AG09309 (cell line): ENCODE measurements at places on chromosomes 3 and 15.

DNA sequence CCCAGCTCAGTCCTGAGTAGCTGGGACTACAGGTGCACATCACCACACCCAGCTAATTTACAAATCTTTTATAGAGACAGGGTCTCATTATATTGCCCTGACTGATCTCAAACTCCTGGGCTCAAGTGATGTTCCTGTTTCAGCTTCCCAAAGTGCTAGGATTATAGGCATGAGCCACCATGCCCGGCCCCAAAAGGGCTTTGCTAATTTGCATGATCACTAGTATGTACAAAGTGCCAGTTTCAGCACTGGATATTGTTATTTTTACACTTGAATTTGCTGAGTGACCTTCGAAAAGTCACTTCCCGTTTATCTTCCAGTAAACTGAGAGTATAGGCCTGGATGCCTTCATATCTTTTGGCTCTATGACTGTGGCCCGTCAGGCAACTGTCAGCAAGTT, 12.2 kb downstream of the CLN6 start:
- no peak for DNase-seq

DNA sequence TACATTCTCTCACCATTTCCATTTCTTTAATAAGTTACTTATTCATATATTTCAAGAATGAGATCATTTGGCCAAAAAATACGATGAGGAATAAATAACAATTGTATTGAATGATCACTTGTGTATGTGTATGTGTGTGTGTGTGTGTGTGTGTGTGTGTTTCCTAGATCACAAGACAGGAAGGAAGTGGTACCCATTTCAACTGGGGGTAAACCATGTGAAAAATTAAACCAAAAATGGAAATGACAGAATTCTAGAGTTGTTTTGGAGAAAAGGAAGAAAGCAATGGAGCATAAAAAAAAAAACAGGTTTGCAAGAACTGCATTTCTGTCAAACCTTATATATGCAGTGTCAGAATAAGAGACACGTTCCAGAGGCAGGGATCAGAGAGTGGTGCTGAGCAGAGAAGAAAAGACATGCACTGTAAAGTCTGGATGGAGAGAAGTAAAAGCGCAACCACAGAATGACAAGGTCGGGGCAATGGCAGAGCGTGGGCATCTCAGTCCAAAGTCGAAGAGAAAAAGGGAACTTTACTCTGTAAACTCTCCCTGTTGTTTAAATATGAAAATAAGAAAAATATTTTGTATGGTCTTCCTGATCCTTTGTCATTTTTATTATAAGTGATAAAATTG, 75.5 kb downstream of the PEX5L start:
- DNase-seq: no peak

DNA sequence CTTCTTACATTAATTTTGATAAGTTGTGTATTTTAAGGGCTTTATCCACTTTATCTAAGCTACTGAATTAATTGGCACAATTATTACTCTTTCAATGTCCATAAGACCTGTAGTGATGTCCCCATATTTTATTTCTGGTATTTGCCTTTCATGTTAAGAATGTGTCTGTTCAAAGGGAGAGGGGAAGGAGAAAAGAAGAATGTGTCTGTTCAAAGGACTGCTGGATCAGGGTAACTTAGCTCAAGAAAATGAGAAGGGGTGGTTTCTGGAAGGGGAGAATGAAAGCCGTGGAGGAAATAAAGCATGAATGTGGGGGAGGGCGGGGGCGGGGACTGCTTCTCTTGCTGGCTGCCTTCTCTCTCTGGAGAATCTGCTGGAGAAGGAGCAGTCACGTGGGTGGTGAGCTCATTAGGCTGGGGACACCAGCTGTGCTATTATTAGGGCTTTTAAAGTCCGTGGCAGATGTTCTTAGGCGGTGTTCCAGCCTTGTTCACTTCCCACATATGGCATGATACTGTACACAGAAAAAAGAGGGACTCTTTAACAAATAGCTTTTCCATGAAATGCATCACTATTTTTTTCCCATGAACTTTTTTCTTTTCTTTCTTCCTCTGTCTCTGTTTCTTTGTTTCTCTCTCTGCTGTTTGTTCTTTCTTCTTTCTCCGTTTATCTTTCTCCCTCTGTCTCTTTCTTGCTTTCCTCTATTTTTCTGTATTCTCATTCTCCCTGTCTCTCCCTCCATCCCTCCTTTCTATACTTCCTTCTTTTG, 63.7 kb upstream of the ULK4 start:
- DNase-seq: peak; percentile 89

DNA sequence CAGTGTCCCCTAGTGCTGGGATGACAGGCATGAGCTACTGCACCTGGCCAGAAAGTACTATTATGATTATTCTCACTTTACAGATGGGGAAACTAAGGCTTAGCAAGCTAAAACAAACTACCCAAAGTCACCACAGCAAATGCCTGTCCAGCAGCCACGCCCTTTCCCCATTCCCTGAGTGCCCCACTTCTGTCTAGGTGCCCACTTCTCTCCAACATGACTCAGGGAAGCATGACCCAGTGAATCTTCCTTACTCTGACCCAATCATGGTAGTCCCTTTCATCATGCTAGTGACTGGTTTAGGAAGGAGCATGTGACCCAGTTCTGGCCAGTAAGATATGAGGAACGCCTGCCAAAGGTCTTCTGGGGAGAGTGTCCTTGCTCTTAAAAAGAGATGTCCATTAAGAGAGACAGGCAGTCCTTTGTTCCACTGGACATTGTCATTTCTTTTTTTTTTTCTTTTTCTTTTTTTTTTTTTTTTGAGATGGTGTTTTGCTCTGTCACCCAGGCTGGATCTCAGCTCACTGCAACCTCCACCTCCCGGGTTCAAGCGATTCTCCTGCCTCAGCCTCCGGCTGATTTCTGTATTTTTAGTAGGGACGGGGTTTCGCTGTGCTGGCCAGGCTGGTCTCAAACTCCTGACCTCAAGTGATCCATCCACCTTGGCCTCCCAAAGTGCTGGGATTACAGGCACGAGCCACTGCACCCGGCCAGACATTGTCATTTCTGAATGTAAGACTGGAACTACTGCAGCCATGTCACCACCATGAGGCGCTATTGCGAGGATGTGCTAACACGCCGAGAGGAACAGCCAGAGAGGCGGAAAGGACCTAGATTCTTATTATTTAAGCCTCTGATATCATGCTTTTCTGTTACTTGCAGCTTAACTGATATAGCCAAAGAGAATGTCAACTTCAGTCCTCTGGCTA, 19.8 kb downstream of the MEGF11 start:
- peak; percentile 3 for DNase-seq

GRCh38 chr15:68177742-68178141, 27.4 kb downstream of the CALML4 start:
- DNase-seq: no peak

DNA sequence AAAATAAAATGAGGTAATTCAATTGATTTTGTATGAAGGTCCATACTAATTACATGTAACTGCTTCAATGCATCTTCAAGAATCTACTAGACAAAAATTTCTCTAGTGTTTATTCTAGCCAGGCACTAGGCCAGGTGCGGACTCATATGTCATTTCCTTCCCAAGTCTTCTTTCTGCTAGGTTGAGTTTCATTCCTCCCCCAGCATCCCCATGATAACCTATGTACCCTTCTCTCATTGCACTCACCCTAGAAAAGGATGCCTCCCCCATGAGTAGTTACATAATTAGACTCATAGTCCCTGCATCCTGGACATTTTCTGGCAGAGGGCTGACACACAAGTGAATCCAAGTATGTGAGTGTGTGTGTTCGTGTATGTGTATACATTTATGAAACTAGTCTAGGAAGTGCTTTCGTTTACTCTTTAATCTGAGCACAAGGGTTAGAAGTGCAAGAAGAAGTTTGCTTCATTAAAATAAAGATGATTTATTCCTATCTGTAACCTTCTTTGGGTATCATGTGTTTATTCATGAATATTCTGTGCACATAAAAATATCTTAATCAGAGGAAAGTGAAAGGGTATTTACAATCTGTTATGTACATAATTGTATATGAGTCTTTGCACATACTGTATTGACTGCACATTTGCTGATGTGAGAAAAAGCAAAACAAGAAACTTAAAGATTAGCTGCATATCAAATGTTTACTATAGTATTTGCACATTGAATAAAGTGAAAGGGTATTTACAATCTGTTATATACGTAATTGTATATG, 585.6 kb upstream of the ZNF717 start:
- no peak for DNase-seq

DNA sequence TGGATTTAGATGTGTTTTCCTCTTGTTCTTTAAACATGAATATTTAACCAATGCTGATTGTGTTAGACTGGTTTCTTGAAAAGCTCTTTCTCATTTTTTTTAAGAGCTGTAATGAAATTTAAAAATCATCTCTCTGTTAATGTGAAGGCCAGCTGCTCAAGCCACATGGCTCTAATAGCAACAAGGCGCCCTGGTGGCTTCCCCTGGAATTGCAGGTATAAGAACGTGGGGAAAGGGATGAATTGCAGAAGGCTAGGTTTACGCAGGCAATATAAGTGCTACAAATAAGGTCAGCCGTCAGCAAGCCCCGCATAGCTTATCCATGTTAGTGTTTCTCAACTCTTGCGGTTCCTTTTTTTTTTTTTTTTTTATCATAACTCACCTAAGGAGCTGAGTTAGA, 108.5 kb downstream of the SAMMSON start:
- DNase-seq: no peak

GRCh38 chr3:38618343-38618742, 31.1 kb downstream of the SCN5A start:
- DNase-seq: no peak

GRCh38 chr3:46105306-46105919, 78.1 kb upstream of the XCR1 start:
- no peak for DNase-seq
